ENCODE measurements at places on chromosomes 7 and 10. TPM values are rescaled to one million over a fixed set of nuclear protein-coding genes. Genes with fewer than 3 reads are reported as not detected.

DNA sequence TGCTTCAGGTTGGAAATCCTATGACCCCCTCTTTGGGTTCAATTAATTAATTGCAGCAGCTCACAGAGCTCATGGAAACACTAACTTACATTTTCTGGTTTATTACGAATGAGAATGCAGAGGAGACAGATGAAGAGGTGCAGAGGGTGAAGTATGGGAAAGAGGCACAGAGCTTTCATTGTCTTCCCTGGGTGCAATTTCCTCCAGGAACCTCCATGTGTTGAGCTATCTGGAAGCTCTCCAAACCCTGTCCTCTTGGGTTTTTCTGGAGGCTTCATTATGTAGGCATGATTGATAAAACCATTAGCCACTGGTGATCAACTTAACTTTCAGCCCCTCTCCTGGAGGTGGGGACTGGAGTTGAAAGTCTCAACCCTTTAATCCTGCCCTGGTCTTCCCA is 133.0 kb upstream of the AUTS2 start:
- no peak for DNase-seq

DNA sequence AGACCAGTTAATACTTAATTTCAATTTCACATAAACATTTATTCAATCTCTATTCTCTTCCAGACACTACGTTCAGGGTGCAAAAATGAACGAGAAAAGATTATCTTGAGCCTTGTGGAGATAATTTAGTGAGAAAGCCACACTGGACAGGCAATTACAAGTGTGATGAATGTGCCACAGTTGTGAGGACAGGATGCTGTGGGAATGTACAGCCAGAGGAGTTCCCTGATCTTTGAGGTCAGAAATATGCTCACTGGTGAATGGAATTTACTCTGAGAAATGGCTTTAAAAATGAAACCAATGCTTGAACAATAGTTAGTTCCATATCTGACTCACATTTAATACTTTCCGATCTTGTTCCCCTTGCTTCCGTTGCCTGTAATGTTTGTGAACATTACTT is 864.8 kb downstream of the GATA3 start:
- DNase-seq, result no peak

DNA sequence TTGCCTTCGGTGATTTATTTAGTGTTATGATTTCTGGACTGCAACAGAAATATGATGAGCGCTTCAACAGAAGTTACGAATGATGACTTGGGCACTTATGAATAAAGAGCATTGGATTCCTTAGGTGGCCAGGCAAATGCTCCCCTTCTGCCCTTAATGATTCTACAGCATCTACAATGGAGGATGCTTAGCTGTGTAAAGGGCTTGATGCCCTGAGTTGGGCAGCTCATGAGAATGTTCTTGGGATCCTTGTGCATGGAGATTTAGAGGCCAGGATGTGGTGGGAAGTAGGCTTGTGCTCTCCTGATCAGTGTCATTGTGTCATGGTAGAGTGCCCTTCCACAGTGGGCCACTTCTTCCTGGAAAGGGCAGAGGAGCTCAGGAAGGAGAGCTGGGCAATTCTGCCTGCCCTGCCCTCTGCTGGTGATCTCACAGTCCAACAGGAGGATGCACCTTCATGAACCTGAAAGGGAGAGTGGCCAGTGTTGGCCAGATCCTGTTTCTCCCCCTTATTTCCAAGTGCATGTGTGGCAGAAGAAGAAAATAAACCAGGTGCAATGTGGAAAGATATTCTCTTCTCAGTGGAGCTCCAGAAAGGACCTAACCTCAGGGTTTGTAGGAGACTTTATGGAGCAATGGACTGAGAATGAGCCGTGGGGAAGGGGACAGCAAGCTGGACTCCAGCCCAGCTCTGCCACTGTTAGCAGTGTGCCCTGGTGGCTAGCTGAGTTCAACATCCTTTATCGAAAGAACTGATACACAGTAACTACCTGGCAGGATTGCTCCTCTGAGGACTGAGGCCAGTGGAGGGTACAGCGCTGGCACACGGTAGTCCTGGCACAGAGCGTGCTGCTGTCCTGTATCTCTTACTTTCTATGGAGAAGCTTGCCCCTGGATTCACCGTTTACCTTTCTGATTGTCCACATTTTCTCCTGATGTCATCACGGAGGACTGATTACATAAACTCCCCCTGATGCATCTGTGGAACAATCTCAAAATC is 182.9 kb downstream of the BMPER start:
- DNase-seq, result no peak

DNA sequence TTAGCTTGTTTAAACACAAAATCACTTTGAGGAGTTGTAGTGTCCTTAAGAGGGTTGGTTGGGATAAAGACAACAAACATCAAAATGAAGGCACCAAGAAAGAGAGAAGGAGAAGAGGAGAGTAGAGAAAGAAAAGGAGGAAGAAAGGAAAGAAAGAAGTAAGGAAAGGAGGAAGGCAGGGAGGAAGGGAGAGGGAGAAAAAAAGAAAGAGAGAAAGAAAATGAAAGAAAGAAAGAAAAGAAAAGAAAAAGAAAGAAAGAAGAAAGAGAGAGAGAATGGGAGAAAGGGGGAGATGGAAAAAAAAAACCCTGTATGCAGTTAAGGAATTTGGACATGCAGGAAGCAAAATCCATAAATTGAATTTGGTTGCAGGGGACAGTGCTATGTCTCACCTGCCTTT is 635.4 kb upstream of the FZD8 start:
- no peak for DNase-seq

- DNase-seq, result no peak
Measured at GRCh38 chr7:45679516-45679915, 105.3 kb downstream of the ADCY1 start.

DNA sequence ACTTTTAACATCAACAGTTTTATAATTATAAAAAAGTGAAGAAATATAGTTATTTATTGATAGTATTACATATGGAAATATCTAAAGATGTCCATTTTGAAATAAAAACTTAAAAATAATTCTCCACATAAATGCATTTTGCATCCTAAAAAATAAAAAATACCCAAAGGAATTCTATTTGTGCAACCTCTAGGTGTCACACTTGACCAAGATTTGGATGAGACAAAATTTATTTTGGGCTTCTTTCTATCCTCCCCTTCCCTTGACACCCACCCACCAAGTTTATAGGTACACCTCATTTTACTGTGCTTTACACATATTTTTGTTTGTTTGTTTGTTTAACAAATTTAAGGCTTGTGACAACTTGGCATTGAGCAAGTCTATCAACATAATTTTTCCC is 3.3 kb upstream of the THSD7A start:
- no peak for DNase-seq

- no peak for DNase-seq
Measured at GRCh38 chr10:104069613-104070012, 16.1 kb downstream of the COL17A1 start.

GRCh38 chr7:10648289-10648688 is 325.4 kb upstream of the PHF14 start:
- DNase-seq, result no peak

GRCh38 chr10:128990986-128991385 is 476.1 kb upstream of the MGMT start:
- no peak for DNase-seq

DNA sequence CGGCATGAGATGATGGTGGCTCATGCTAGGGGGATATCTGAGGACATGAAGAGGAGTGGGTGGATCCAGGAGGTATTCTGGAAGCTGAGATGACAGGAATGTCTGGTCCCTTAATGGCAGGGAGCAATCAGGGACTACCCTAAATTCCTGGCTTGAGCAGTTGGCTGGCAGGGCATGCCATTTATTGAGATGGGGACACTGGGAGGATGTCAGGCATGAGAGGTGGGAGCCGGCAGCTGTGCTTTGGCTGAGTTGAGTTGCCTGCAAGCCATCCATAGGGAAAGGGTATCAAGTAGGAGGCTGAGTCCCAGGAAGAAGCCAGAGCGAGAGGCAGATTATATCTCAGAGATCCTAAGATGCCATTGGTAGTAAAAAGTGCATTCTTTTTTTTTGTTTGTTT is 69.6 kb downstream of the COL26A1 start:
- no peak for DNase-seq

GRCh38 chr10:24597426-24597825 is 126.3 kb downstream of the ARHGAP21 start:
- no peak for DNase-seq

DNA sequence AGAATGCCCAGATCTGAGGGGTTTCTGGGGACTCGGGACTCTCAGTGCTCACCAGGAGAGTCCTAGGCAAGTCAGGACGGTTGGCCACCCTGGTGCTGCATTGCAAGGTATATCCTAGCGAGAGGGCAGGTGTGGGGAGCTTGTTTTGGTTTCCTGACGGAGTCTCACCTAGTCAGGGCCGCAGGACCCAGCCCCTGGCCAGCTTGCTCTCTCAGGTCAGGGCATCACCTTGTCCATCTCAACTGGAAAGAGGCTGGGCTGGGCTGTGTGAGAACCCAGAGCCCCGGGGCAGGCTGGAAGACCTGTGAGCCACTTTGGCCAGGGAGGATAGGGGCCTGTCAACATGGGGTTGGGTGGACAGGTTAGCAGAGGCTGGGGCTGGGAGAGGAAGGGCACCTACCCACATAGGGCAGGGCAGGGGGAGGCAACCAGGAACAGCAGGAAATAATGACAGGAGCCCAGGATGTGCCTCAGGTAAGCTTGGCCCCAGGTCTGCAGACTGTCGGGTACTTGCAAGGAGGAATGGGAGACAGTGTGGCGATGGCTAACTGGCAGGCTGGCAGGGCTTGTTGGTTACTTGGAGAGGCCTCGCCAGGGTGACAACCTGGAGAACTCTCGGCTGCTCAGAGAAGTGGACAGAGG is 31.5 kb downstream of the DNAJB12 start:
- DNase-seq, result no peak

DNA sequence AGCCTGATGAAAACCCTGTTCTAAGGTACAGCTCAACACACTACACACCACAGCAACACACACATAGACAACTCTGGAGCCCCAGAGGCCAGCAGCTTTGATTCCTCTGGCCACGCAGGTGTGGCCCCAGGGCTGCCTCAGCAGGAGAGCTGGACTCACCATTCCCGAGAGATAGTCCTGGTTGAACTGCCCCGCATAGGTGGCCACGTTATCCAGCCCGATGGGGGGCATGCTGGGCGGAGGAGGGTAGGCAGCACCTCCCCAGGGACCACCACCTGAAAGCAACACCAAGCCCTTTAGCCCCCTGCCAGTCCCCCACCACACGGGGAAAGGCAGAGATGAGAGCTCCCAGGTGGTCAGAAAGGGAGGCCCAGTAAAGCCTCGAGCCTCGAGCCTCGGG is 34.7 kb downstream of the ANXA11 start:
- no peak for DNase-seq

DNA sequence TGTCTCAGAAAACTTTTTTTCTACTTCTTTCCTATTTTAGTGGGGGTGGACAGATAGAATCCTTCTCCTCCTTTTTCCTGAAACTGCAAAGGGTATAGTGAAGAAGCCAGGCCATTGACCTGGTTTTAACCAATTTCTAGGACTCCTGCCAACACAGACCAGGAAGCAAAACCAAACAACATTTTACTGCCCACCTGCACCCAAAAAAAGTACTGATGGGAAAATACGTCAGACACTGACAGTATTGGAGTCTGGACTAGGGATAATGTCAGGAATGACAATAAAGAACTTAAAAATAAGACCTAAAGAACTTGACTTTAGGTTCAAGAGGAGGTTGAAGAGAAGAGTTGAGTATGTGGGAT is 5.0 kb upstream of the STEAP4 start:
- DNase-seq, result no peak

The PSD gene
- polyA plus RNA-seq, result 9.3 TPM

The FOXP2 gene
- 7.4 TPM for polyA plus RNA-seq
